Mesothelial cell of epicardium (in vitro differentiated cells): ENCODE measurements at places on chromosomes 16 and 17. TPM values are rescaled to one million over a fixed set of nuclear protein-coding genes. Genes with fewer than 3 reads are reported as not detected.

CACNG1 gene
- total RNA-seq, result 0.18 to 0.23 TPM (median 0.20 TPM) in 3 replicates

TERB1 gene
- total RNA-seq, result 0.18 to 0.49 TPM (median 0.34 TPM) in 3 replicates

- DNase-seq, result peak; percentile 87
These were observed 227.6 kb upstream of the ASIC2 start for GRCh38 chr17:33520426-33521330.

ATP6V0D1 gene
- total RNA-seq, result 50.9 to 53.7 TPM (median 53.2 TPM) in 3 replicates

DNA sequence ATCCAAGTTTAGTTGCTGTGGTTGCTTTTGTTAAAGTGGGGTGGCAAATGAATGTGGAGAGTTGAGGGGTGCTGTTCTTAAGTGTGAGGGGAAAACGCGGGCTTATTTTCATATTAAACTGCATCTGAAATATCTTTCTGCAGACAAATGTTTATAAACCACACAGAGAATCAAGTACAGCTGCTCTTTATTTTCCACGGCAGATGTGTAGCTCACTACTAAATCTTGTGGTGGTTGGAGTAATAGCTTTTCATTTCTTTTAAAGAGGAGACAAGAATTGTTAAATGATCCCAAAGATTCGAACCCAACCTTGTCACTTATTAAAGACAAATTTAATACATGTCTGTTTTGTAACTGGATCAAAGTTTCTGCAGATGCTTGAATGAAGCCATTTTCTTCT is 2.1 kb downstream of the CLTC start:
- DNase-seq, result no peak
